NCI-H1092 (cell line): ENCODE measurements at places on chromosomes 16 and 17.

GRCh38 chr17:59356543-59357218, 25.2 kb downstream of the YPEL2 start:
- no peak for DNase-seq

DNA sequence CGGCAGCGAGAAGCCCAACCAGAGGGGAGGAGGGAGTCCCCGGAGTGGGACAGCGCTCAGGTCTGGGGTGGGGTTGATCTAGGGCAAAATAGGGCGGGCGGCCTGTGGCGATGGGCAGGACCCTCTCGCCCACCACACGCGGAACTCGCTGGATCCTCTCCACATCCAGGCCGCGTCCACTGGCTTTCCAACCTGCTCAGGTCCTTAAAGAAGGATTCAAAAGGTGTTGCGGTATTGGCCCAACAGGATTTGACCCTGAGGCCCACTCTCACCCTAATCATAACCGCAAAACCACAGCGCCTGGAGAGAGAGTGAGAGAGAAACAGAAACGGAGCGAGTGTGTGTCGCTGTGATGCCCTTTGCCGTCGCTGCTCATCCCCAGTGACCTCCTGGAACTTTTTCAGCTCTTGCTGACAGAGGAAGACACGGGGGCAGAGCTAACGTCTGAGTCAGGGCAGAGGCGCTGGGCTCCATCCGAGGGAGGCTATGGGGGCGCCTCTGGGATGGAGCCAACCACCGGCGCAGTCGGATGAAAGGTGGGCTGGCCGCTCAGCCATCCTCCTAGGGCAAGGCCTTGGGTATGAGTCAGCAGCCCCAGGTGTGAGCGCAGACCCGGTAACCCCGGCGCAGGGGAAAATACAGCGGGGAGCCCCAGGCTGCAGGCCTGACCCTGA, 16.7 kb upstream of the OR1F1 start:
- DNase-seq = no peak

DNA sequence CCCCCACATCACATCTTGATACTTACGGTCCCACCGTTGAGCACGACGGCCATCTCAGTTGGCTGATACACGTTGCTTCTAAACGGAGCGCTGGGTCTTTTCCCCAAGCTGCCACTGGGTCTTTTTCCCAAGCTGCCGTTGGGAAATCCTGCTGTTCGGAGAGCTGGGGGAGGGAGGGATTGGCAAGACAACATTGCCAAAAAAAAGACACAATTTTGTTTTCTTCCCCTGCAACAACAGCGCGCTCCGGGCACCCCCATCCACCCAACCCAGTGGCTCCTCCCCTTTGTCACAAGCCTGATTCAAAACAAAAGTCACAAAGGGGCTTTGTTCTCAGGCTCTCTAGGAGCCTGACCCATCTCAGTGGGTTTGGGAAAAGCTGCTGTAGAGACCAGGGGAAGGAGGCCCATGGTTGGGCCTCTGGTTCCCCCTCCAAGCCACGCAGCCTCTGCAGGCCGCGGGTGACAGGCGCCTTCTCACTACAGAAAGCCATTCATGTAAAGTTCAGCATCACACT, 22.8 kb downstream of the GPRC5B start:
- DNase-seq = no peak

DNA sequence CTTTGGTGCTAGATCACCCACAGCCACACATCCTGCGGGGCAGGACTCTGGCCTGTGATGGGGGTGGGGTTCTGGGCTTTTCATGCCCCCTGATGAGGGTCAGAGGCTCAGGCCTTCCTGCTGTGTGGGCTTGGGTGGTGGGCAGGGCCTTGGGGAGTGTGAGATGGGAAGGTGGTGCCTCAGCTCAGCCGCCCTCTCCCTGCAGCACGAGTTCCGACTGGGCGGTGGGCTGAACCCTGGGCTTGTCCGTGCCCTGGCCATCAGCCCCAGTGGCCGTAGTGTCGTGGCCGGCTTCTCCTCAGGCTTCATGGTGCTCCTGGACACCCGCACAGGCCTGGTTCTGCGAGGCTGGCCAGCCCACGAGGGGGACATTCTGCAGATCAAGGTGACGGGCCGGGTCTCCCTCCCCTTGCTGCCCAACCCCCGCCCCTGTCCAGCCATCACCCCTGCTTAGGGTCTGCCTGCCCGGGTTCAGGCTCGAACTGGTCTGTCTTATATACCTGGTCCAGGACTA, 6.8 kb upstream of the SERPINF2 start:
- DNase-seq = no peak

- DNase-seq = no peak
Measured at GRCh38 chr17:27535178-27535928, 79.1 kb downstream of the KSR1 start.

GRCh38 chr17:7280519-7281073, 922 bp upstream of the SLC2A4 start:
- peak; percentile 65 for DNase-seq

GRCh38 chr17:55289106-55289446, 24.3 kb downstream of the HLF start:
- no peak for DNase-seq
